ENCODE measurements at places on chromosomes 7 and 10.

DNA sequence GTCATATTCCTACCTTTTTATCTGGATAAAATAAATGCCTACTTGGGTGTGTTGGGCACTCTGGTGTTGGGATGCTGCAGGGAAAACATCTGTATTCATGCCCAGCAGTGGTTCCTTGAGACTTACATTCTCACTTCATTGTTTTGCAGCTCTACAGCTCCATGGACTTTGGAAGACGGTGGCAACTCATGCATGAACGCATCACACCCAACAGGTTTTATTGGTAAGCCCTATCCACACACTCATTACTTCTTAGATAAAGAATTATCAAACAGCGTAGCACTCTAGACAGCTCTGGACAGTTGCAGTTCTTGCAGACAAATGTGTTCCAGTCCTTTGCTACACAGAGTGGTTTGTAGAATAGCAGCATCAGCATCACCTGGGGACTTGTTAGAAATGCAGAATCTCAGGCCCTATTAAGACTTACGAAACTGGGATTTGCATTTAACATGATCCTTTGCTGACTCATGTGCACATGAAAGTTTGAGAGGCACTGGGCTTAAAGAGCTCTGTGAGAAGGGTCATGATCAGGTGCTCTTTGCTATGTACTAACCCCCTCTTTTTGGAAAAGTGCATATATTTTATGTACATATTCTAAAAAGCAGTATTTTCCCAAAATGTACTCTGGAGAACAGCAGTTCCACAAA, 401.9 kb downstream of the SORCS3 start:
- no peak for DNase-seq

DNA sequence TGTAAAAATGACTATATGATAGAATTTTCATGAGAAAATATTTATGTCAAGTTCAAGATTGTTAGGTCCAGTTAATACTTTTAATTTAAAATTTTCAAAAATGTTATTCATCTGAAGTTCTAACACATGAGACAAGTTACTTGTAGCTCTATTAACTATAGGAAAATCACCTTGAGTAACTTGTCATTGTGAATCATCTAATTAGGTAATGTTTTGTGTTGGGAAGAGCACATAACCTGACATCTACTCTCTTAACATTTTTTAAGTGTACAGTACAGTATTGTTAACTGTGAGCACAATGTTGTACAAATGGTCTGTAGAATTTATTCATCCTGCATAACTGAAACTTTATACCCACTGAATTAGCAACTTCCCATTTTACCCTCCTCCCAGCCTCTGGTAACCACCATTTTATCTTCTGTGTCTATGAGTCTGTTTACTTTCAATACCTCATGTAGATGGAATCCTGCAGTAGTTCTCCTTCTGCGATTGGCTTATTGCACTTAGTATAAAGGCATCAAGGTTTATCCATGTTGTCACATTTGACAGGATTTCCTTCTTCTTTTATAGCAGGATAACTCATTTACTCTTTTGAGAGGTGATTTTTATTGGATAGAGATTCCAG, 54.6 kb downstream of the ARL4A start:
- DNase-seq, result peak; percentile 82

GRCh38 chr7:122468945-122469344, 164.4 kb upstream of the FEZF1 start:
- DNase-seq, result no peak

- DNase-seq, result no peak
Observed at GRCh38 chr7:114939484-114940097, 17.7 kb downstream of the MDFIC start.

DNA sequence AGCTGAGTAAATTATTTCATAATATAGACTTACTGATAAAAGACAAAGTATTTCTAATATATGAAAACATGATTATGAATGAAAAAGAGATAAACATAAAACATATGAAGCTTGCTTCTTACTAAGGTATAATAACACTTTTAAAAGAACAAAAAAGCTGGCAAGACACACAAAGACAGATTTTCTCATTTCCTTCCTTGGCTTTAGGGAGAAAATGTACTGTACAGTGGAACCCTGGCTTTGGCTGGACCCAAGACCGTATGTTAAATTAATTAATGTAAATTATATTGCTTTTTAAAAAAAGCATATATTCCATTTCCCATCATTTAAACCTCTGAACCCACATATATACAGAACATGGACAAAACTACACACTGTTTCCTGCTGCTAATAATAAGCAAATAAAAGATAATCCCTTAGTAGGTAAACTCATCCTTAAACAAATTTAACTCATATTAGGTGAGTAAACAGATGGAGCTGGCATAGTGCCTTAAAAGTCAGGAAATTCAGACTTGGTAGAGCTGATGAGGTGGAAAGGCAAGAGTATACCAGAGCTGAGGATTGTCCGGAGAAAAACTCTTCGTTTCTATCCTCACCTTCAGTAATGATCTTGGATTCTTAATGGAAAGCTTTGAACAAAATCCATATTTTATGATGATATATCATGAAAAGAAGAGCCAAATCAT, 1016.4 kb upstream of the KCND2 start:
- DNase-seq, result no peak

GRCh38 chr7:28389504-28390395, 22.6 kb upstream of the CREB5 start:
- peak; percentile 51 for DNase-seq

GRCh38 chr10:69160809-69161241, 19.2 kb upstream of the SUPV3L1 start:
- peak; percentile 1 for DNase-seq

- no peak for DNase-seq
Observed at GRCh38 chr10:88598055-88598454, 11.5 kb downstream of the LIPJ start.

DNA sequence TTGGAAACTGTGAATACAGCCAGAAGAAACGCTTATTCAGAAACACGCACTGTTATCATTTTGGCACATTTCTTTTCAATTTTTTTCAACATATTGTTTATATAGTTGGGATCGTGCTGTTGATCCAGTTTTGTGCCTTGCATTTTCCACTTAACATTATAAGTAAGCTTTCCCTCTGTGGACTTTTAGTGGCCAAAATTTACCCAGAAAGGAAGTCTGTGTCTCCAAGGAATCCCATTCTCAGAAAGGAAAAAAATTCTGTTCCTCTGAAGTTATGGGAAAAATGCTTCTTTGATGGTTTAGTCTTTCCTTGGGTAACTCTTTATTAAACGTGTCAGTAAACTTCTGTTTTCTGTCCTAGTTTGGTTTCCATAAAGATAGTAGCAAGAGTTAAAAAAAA, 280.0 kb downstream of the REEP3 start:
- DNase-seq, result no peak

DNA sequence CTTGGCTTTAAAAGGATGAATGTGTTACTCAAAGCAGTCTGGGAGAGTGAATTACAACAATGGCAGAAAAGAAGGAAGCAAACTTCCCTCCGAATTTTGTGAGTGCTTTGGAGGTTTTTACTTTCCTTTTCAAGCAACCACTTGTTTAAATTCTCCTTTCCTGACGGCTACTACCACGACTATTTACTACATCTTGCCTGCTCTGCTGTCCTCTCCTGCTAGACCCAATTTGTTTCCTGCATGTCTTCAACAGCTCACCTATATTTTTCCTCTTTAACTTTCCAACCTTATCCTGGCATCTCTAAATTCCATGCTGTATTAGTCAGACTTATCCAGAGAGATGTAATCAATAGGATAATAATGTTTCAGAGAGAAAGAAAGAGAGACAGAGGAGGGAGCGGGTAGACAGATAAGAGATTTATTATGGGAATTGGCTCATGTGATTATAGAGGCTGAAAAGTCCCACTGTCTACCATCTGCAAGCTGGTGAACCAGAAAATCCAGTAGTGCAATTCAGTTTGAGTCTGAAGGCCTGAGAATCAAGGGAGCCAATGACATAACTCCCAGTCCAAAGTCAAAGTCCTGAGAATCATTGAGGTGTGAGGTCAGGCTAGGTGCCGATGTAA, 42.8 kb upstream of the SLC13A1 start:
- DNase-seq, result no peak

- no peak for DNase-seq
Observed at GRCh38 chr10:85445702-85446101, 920.9 kb downstream of the GRID1 start.

DNA sequence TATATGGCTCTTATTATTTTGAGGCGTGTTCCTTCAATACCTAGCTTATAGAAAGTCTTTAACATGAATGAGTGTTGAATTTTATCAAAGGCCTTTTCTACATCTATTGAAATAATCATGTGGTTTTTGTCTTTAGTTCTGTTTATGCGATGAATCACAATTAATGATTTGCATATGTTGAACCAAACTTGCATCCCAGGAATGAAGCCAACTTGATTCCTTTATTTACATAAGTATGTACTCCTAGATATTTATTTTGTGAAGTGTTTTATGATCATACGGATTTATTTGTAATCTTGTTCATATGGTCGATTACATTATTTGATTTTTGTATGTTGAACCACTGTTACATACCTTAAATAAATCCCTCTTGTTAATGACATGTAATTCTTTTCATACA, 244.3 kb upstream of the KCND2 start:
- no peak for DNase-seq

DNA sequence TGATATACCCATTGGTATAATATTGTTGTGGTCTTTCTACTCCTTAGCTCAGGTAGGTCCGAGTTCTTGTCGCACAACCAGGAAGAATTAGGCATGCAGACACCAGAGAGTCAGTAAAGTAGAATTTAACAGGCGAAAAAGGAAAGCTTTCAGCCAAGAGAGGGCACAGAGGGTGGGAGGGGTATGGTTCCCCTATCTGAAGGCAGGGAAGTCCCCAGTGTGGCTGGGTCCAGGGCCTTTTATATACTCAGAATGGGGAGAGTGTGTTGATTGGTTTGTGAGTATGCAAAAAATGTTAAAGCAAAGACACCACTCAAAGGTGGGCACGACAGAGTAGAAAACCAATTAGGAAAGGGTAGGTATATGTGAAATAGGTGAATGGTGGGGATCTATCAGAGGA, 53.9 kb downstream of the IMMP2L start:
- DNase-seq, result no peak

DNA sequence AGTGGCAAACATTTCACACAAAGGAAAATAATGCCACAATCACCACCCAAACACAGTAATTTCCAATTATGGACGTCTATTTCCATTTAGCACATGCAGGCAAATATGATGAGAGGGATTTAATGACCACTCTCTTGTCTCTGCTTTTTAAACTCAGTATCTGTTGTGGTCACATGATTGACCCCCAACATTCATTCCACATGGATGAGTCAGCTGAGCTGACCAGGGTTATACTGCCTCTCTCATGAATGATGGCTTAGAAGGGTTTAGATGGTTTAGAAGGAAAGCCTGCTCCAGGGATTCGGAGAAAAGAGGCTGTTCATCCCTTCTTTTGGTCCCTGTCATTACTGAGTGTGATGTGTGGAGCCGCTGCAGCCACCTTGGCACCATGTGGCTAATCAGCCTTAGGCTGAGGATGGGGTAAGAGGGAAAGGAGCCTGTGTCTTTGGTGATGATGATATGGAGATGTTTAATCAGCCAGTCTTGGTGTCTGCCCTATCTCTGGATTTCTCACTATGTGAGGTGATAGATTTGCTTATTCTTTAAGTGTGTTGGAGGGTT, 38.2 kb upstream of the JAKMIP3 start:
- DNase-seq, result no peak

DNA sequence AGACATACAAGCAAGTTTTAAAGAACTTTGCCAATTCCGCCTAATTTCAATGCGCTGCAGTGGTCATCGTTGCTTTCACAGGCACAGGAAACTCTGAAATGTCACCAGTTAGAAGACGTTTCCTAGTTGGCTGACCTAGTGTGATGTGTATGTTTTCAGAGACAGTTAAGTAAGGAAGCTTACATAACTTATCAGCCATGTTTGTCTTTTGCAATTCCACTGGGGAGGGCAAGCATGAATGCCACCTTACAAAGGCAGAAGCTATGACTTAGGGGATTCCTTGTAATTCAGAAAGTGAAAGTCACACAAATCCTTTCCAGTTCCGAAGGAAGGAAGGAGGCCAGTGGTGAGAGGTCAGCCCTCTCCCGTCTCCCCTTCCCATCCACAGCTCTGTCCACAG, 15.0 kb upstream of the NPS start:
- DNase-seq, result no peak

Measured in NCI-H226 (cell line).